Amniotic stem cell (primary cell): ENCODE measurements at places on chromosomes 6 and 20.

DNA sequence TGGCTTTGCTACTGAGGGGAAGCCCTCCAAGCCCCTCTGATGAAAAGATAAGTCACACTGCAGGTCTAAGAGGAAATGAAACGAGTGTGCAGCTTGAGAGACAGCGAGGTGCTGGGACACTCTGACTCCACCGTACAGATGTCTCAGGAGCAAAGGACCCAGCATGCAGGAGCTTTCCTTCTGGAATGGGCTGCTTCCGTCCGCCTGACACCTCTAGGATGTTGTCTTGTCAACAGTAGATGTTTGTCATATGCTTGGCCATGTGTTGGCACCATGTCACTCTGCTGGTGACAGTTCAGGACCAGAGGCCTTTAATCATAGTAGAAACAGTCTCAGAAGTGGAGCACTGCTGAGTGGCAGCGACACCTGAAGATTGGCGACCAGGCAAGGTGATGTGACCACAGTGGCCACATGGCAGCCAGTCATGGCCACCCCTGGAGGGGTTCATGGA, 46.7 kb downstream of the SLC24A3 start:
- no peak for DNase-seq

GRCh38 chr6:109801794-109802193, 110.7 kb downstream of the FIG4 start:
- no peak for DNase-seq

- no peak for DNase-seq
These were observed 49.7 kb downstream of the RBM38 start for GRCh38 chr20:57440678-57441509.

DNA sequence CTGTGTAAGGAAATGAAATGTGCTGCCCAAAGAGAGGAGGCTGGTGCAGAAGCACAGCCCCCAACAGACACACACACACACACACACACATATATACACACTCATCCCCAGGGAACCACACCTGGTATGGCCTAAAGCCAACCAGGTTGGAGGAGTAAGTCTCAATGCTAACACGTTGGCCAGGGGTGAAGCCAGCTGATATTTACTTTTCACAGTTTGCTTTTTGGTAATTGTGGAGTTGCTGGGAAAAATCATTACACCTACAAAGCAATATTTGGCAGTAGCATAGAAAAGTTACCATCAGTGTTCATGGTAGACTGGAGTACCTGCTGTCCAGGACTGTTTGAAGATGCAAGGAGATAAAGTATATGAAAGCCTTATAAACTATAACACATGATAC, 50.3 kb upstream of the NAA20 start:
- no peak for DNase-seq

GRCh38 chr20:59958123-59958522, at the start of gene CDH26:
TSS of gene CDH26 (plus strand) at chr20:59958423. CDS start at chr20:59958727, 304 bp downstream.
- no peak for DNase-seq

DNA sequence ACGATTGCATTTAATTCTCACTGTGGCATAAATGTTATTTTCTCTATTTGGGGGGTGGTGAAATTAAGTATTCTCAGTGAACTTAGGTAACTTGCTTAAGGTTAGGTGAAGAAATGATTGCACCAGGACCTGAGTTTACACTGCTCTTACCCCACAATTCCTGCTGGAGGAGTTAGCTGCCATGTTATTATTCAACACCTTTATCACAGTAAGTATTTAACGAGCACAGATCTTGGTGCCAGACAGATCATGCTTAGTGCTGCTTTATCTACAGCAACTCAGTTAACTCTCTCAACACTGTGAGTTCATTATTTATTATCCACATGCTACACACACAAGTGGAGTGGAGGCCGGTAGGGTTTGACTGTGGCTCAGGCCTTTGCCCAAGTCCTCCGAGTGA, 249.7 kb downstream of the TMEM242 start:
- no peak for DNase-seq

DNA sequence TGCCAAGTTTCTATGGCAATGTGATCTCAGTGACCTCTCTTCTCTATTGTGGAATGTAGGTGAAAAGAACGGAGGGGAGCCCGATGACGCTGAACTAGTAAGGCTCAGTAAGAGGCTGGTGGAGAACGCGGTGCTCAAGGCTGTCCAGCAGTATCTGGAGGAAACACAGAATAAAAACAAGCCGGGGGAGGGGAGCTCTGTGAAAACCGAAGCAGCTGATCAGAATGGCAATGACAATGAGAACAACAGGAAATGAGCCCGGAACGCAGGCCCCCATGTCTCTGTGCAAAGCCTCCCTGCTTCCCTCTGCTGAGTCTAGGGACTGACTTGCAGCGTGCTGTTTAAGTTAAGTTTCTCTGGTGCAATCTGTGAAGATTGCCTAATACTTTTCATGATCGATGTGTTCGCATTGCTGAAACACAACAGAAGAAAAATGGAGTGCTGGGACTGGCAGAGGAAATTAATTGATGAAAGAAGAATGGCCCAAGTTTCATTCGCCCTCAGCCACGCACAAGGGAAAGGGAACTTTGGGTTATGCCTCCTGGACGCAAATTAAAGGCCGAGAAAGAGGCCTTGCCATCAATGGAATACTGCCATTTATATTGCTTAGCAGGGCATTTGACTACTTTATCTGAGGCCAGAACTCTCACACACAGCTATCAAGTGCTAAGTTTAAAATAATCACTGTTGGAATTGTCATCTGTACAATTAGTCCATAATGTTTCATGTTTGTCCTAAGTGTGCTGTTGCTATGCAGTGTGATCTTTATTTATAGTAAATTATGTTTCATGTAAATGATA, 146.4 kb downstream of the AKAP7 start:
- DNase-seq = no peak

GRCh38 chr6:137953761-137954160, 86.7 kb downstream of the TNFAIP3 start:
- DNase-seq = no peak

DNA sequence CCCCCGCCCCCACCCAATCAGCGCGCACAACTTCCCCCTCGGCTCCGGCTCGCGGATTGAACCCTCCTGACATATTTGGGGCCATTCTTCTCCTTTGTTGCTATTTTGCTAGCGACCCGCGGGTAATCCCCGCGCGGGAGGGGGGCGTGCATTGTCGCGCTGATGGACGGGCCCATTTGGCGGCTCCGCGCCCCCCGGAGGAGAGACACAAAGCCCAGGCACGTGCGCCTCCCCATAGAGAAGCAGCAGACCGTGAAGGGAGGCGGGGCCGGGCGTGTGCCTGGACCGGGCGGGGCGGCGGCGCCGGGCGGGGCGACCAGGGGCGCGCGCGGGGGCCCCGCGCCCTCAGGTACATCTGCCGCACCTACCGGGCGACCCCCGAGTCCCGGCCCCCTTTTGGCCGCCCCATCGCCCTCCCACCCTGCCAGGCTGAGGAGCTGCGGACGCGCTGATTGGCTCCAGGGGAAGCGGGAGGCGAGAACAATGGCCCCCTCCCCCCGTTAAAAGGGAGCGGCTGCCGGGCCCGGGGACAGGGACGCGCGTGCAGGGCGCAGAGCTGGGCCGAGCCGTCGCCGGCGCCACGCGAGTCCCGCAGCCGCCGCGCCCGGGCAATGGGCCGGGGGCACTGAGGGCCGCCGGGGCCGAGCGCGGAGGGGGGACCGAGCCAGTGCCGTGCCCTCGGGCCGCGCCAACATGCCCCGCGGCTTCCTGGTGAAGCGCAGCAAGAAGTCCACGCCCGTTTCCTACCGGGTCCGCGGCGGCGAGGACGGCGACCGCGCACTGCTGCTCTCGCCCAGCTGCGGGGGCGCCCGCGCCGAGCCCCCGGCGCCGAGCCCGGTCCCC, at the start of gene INSM1:
Gene INSM1 (plus strand): TSS at position 530 of the 843 bp plus-strand sequence. CDS start 164 bp downstream, at position 694.
- no peak for DNase-seq

DNA sequence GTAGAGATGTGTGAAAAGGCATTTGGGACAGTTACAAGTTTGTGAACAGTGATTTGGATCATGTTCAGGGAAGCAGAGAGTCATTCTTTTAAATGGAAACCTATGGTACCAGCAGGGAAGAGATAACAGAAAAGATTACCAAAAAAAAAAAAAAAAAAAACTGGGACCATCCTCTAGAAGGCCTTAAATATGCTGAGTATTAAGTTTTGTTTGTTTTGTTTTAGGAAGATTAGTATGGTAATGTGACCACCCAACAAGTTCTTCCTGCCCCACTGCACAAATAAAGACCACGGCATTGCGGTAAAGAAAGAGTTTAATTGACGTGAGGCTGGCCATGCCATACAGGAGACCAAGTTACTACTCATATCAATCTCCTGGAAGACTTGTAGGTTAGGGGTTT, 946.2 kb downstream of the KIF16B start:
- DNase-seq = no peak

DNA sequence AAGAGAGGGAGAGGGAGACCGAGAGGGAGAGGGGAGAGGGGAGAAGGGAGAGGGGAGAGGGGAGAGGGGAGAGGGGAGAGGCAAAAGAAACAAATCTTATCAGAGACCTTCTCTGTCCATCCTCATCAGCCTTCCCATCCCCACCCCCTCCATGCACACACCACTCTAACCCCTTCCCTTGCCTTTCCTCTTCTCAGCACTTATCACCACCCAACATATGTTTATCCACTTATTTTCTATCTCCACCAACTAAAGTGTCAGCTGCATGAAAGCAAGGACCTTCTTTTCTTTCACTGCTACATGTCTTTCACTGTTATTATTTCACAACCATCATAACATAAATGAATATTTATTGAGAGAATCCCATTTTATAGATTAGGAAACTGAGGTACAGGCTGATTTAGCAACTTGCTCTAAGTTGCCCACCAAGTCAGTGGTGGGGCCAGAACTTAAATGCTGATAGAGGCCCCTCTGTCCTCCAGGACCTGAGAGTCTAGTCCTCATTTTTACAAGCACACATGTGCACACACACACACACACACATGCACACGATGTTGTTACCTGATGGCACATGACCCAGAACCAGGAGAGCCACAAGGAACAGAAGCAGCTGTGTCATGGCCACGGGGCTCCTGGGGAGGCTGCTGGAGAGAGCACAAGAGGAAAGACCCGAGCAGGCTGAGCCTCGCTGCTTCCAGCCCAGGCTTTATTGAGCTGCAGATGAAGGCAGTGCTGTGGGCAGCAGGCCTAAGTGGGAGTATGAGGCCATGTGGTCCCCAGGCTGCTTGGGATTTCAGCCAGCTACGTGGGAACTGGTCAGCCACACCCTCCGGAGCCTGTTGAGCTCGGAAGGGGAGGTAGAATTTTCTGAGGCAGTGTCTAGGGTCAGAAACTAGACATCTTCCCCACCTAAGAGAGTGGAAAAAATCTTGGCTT, 2.3 kb downstream of the DEFB124 start:
- DNase-seq = no peak

DNA sequence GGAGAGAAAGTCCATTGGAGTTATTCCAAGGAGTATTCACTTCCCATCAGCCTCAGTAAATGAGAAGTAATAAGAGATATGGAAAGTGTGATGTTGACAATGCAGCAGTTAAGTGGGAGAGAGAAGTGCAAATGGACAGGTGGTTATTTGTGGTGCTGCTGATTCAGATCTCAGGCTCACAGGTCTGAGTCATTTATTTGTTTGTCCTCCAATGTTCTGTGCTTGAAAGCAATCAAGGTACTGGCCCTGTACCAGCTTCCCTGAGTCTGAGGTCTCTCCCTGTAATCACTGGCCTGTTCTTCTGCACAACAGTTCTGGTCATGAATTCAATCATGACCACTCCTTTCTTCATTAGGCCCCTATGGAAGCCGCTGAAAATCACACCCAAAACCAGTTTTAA, 827.7 kb downstream of the MAFB start:
- no peak for DNase-seq

GRCh38 chr6:107460083-107460631, 793 bp upstream of the PDSS2 start:
- DNase-seq = no peak

DNA sequence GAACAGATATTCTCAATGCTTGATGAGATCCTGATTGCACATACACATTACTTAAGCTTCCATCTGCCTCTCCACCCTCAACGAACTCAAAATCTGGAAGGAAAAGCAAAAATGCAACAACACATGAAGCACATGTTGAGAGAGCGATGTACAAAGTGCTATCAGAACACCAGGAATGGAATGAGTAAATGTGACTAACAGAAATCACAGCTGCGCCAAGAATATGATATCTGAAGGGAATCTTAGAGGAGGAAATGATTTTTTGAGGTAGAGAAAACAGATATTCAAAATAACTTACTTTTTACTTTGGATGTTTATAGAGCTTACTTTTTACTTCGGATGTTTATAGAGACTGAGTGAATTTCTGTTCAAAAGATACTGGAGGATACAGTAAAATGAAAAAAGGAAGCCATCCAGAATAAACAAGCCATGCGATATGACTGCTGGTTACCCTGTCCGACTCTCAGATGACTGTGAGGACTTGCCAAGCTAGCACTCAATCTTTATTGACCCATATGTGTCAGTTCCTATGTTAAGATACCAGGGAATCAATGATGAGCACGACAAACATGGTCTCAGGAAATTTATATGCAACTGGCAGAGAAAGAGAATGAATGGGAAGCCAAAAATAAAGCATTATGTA, 102.0 kb downstream of the SMLR1 start:
- DNase-seq = no peak

DNA sequence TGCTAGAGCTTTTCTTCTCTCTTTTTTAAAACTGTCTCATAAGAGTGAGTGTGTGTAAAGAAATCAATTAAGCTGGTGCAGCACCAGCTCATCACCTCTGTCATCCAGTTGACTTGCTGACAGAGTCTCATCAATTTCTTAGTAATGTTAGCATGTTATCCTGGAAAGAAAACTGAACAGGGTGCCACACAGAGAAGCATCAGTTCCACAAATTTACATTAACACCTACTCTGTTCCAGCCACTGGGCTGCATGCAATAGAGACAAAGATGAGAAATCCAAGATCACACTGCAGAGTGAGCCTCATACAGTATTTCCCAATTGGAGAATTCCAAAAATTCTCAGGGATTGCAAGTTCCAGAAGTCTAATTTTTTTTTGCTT, 207.0 kb upstream of the CITED2 start:
- DNase-seq = no peak

DNA sequence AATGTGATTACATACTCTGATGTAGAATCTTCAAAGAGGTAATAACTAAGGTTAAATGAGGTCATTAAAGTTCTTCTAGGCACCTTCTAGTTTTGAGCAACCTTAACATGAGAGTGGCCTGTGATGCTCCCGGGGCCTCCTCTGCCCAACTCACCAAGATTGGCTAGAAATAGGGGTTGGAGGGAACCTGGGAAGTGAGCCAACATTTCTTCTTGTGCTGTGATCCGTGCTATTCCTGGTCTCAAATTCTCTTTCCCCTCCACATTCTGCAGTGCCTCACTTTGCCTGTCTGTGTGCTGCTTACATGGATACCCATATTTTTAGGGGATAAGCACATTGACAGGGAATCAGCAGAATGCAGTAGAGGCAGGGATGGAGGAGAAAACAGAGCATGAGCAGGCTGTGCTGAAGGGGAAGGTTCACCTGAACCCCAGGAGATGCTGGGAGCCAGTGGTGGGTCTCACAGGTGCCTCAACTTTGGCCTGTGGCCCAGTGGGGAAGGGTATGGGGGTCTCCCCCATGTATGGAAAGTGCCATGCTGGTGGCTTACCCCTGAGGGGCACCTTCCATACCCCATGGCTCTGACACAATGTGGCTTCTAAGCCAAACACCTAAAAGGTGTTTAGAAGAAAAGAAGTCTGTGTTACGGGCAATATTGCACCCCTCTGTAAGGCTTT, 164.7 kb upstream of the CHD6 start:
- DNase-seq = no peak

- DNase-seq = no peak
These were observed 31.7 kb downstream of the FOXC1 start for GRCh38 chr6:1641343-1641885.
